ENCODE measurements at places on chromosomes 5 and 9.
A peak's percentile ranks its signal among the peaks of the same experiment; 100 is the strongest.

GRCh38 chr5:73482383-73483136 lies 15.7 kb upstream of the BTF3 start:
- no peak for DNase-seq

- no peak for DNase-seq
Observed at GRCh38 chr9:120265791-120266190, 314.2 kb downstream of the CDK5RAP2 start.

DNA sequence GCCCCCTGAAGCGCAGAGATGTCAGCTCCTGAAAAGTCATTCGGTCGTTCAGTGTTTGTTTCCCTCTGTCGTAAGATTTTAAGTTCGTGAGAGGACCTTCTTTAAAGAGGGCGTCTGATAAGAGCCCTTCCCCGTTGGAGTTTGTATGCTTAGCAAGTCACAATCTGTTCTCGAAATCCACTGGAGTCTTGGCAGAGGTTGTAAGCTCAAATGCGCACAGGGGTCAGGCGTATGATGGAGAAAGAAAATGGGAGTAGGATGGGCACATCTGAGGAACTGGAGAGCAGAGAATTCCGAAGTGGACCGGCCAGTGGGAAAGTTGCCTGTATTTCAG lies 710 bp downstream of the HSD17B4 start:
- DNase-seq = no peak

- no peak for DNase-seq
Observed at GRCh38 chr9:91963711-91964240, 13.7 kb upstream of the ROR2 start.

DNA sequence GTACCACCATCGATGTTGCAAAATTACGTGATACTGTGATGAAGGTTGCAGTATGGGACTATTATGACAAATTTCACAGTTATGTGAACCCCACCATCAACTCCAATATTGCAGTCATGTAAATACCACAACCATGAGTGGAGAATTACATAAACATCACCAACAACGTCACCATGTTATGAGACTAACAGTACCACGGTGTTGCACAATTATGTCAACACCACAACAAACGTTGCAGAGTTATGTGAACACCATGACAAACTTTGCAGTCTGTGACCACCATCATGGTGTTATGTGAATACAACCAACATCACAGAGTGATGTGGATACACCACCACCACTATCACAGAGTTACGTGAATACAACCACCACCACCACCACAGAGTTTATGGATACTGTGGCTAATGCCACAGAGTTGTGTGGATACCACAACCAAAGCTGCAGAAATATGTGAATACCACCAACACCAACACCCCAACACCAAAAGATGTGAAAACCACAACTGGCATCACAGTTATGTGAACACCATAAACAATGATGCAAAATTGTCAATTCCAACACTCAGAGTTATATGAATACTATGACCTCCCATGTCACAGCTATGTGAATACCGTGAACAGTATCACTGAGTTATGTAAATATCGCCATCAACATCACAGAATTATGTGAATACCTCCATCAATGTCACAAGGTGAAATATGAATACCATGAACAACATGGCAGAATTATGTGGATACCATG lies 62.4 kb downstream of the SHC3 start:
- no peak for DNase-seq

- no peak for DNase-seq
Observed at GRCh38 chr9:89765211-89765946, 160.6 kb downstream of the GADD45G start.

- DNase-seq = no peak
Observed at GRCh38 chr9:19358701-19359100, 21.3 kb downstream of the RPS6 start.

- no peak for DNase-seq
Observed at GRCh38 chr5:119078861-119079260, 8.0 kb downstream of the DMXL1 start.

GRCh38 chr5:172846677-172847076 lies 12.6 kb downstream of the ERGIC1 start:
- no peak for DNase-seq

GRCh38 chr5:83864652-83865051 lies 144.0 kb upstream of the HAPLN1 start:
- DNase-seq = no peak

GRCh38 chr5:12250454-12250853 lies 346.2 kb upstream of the CTNND2 start:
- DNase-seq = no peak

DNA sequence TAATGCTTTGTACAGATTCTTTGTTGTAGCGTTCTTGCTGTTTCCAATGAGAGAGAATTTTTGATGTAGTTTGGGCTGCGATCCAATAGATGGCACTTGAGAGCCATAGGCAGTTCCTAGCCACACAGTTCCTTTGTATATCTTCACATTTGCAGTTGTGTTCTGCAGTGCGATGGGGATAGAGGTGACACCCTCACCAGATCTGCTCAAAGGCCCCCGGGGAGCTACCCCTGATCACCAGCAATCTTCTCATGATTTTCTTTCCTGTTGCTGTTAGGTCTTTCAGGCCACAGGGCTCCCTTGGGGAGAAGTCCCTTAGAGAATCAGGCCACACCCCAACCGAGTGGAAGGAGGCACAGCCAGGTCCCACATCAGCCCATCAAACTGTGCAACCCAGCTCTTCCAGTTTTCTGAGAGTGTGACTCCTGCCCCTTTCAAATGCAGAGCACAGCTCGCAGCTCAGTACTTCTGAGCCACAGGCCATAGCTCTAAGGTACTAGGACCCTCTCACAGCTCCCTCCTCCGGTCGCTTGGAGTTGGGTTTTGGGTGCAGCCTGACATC lies 353.7 kb downstream of the SLCO4C1 start:
- DNase-seq = no peak

- no peak for DNase-seq
Observed at GRCh38 chr5:35484241-35484640, 133.4 kb upstream of the SPEF2 start.

GRCh38 chr9:91949946-91950664 lies at the start of gene ROR2:
Gene ROR2 (minus strand): TSS chr9:91950228.
- DNase-seq = peak; percentile 63

- DNase-seq = no peak
Observed at GRCh38 chr5:59132131-59132530, 549.3 kb downstream of the RAB3C start.

- DNase-seq = no peak
Observed at GRCh38 chr5:119358901-119359603, 3.2 kb downstream of the TNFAIP8 start.

DNA sequence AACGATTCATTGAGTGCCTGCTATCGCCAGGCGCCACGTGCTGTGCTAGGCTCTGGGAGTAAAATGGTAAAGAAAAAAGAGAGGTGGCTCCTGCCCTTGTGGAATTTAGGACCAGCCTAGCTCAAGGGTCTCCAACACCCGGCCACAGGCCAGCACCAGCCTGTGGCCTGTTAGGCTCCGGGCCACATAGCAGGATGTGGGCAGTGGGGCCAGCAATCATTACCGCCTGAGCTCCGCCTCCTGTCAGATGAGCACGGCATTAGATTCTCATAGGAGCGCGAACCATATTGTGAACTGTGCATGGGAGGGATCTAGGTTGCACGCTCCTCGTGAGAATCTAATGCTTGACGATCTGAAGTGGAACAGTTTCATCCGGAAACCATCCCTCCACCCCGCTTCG lies 1.5 kb downstream of the RMRP start:
- no peak for DNase-seq

DNA sequence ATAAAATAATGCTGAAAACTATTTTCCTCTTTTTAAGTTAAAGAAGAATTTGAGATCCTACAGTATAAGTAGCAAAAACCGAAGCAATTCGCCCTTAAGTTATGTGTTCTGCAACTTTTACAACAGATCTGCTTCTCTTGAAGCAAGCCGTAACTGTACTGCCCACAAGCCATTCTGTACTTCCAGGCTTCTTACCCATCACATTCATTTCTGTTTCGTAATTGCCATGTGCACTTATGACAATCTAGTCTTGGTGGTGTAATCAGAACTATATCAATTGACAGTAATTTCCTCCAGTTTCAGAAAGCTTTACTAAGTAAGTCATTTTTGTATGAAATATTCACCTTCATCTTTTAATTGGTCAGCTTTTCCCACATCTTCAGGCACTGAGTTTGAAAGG lies 13.8 kb downstream of the SGTB start:
- DNase-seq = no peak

- peak; percentile 36 for DNase-seq
Observed at GRCh38 chr9:94153905-94154304, 69.6 kb downstream of the PTPDC1 start.

DNA sequence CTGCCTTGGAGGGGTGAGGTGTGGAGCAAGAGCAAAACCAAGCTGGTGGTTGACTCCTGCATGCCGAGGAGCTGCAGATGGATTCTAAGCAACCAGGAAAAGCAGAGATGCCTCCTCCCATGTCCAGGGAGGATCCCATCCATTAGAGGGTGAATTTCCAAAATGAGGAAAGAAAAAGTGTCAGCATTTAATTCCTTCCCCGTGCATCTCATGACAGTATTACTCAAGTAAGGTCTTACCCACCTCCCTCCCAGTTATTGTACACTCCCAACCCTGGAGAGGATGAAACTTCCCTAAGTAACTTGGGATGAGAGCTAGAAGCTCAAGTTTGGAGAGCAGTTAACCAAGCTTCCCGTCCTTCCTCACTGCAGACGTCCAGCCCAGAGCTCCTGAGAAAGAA lies 19.9 kb downstream of the C9orf152 start:
- no peak for DNase-seq

DNA sequence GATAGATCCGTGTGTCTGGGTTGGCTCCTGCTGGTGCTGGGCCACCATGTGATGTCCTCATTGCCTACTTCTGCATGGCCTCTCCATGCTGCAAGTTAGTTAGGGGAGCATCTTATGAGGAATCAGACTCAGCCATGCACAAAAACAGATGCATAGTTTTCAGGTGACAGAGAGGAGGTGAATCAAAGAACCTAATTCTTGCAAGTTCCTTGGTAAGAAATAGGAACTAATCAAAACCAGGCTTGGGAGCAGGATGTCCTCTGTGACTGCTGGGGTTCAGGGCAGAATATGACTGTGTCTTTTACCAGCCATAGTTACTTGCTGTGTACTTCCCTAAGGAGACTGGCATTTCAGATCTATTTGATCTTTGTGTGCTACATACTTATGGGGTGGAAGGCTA lies 61.6 kb downstream of the C9orf152 start:
- no peak for DNase-seq

GRCh38 chr9:20646656-20647055 lies 24.4 kb upstream of the MLLT3 start:
- DNase-seq = no peak

GRCh38 chr5:153974131-153974812 lies 64.4 kb downstream of the FAM114A2 start:
- DNase-seq = peak; percentile 23

DNA sequence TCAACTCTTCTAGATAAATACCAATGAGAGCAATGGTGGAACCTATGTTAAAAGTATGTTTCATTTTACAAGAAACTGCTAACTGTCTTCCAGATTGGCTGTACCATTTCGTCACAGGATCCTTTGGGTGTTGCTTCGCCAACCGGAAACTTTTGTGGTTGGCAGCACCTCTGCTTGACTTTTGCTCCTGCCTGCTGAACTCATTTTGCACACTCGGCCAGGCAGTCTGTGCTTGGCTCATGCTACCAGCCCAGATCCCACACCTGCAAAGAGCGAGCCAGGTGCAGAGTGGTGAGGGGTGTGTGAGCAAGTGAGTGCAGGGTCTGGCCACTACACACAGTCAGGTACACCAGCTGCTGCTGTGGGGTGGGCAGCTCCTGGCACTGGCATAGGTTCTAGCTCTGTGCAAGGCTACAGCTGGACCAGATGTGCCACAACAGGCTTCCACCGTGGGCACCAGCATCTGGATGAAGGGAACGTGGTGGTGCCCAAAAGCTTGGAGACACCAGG lies 422.3 kb downstream of the PRR16 start:
- no peak for DNase-seq

GRCh38 chr5:103014983-103015382 lies 105.0 kb downstream of the GIN1 start:
- DNase-seq = no peak

GRCh38 chr5:66438696-66439095 lies 157.5 kb upstream of the MAST4 start:
- DNase-seq = no peak

DNA sequence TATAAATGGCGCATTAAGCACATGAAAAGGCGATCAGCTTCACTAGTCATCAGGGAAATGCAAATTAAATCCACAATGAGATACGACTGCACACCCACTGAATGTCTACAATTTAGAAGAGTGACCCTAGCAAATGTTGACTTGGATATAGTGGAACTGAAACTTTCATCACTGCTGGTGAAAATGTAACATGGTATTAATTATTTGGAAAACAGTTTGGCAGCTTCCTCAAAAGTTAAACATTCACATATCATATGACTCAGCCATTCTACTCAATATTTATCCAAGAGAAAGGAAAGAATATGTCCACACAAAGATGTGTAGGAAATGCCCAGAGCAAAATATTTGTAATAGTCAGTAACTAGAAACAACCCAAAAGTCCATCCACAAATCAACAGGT lies 146.5 kb downstream of the LPAR1 start:
- DNase-seq = no peak

DNA sequence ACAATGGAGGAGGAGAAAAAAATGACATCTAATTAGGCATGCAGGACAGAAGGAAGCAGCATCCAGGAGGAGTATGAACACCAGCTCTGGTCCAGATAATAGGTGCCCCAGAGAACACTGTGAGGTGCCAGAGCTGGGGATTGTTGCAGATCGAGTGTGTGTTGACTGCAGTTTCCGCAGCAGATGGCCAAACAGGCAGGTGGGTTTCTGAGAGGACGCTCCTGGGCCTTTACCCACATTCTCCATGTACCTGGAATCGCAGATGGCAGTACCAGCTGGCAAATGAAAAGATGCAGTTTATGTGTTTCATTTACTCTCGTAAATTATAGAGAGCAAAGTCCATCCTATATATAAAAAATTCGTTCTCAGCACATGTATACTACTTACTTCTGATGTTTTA lies 182.2 kb upstream of the ISL1 start:
- DNase-seq = no peak

- DNase-seq = no peak
Observed at GRCh38 chr5:145554399-145554798, 280.7 kb downstream of the PRELID2 start.

DNA sequence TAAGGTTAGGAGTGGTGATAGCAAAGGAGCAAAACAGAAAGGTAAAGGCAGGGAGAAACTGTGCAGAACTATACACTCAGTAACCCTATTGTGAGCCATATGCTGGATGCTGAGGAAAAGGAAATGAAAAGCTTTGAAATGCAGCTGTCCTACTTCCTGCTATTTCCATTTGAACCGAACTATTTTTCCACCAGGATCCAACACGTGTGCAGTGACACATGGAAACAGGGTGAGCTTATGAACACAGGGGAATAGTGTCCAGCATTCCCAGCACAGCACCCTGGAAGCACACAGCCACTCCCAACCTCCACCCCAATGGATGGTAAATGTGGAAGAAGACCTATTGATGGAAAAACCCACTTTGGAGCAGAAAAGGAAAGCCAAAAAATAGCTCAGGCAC lies 69.0 kb upstream of the SLC12A2 start:
- DNase-seq = no peak

- DNase-seq = no peak
Observed at GRCh38 chr9:1332156-1332555, 282.0 kb downstream of the DMRT2 start.

GRCh38 chr5:34530637-34531036 lies 125.5 kb upstream of the RAI14 start:
- no peak for DNase-seq

- DNase-seq = no peak
Observed at GRCh38 chr9:16623989-16624743, 246.3 kb downstream of the BNC2 start.

- DNase-seq = peak; percentile 1
Observed at GRCh38 chr5:8913522-8913921, 632.4 kb downstream of the SEMA5A start.

GRCh38 chr9:14788846-14789245 lies 66.3 kb upstream of the CER1 start:
- no peak for DNase-seq

Measured in GM19239 (cell line).